ENCODE measurements at places on chromosomes 12 and 14.
A peak's percentile ranks its signal among the peaks of the same experiment; 100 is the strongest.

- DNase-seq = no peak
Observed at GRCh38 chr14:21367582-21368144, 16.2 kb downstream of the SUPT16H start.

- no peak for DNase-seq
Observed at GRCh38 chr12:45619736-45620135, 109.8 kb upstream of the ARID2 start.

DNA sequence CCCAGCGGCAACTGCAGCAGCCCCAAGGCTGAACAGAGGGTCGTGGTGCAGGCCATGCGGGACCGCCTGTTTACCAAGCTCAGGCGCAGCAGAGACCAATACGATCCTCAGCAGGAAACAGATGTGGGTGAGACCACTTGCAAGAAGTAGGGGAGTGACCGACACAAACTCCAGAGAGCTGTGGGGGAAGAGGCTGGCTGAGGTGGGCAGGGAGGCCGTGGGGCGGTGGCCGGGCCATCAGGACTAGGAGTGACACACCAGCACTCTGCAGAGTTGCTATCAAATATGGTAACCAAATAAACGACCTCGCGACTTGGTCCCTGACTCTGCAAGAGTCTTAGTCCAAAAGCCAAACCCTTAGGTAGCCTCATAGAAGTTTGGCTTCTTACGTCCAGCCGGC lies 30.6 kb downstream of the AMN start:
- no peak for DNase-seq

DNA sequence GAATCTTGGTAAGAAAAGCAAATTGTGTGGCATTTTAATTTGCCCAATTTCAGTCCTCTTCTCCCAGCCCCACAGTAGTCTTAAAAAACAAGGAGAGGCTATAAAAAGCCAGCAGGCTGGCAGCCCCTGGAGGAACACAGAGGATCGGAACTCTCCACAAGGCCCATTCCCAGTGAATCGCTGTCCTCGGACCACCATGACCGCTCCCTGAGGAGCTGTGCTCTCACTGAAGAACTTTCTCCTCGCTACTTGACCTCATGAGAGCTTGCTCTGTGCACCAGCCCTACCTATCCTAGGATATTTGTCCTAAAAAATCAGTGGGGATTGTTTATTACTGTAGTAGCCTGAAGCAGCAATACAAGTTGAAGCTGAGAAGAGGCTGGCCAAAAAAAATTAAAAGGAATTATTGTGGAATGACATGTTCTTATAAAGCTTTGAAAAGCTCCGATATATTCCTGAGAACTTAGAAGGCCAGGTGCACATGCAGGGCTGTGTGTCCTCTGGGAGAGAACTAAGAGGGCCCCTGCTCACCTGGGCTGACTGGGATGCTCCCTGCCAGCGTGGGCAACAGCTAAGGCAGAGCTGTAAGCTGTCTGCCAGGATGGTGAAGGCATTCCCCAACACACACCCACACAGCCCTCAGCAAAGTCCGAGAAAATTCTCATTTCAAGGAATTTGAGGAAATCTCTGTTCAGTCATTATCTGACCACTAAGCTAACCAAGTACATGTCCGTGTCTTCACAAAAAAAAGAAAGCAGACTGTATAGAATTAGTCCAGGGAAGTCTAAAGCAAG lies 148.8 kb upstream of the SFSWAP start:
- no peak for DNase-seq

- no peak for DNase-seq
Observed at GRCh38 chr14:62077676-62078261, 315.5 kb downstream of the SNAPC1 start.

- DNase-seq = peak; percentile 32
Observed at GRCh38 chr14:29800961-29801360, 126.7 kb downstream of the PRKD1 start.

- no peak for DNase-seq
Observed at GRCh38 chr12:115541891-115542421, 735.5 kb downstream of the MED13L start.

GRCh38 chr14:100571837-100572236 lies 15.4 kb downstream of the BEGAIN start:
- DNase-seq = no peak

- DNase-seq = no peak
Observed at GRCh38 chr12:22229652-22230279, 104.7 kb downstream of the ST8SIA1 start.

GRCh38 chr14:68140806-68141205 lies 321.2 kb downstream of the RAD51B start:
- DNase-seq = peak; percentile 21

- DNase-seq = no peak
Observed at GRCh38 chr12:121182222-121182893, 27.6 kb upstream of the P2RX4 start.

- peak; percentile 56 for DNase-seq
Observed at GRCh38 chr14:77409131-77409533, 14.2 kb downstream of the NOXRED1 start.

- no peak for DNase-seq
Observed at GRCh38 chr12:9727813-9728212, 5.1 kb downstream of the CLECL1 start.

DNA sequence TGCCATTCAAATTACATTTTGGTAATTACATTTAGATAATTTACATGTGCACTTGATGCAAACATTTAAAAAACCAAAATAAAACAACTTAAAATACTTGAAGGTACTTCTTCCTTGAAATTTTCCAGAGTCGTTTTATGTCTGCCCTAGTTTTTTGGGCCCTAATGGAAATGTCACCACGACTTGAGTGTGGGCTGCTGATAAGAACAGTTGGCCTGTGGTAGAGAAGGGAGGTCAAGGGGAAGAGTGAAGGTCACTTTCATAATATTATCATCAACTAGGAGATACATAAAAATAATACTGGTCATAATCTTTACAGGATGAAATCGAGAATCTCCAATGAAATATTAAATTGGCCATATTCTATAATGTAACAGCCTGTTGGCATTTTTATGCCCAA lies 23.1 kb downstream of the ZDHHC17 start:
- DNase-seq = no peak

GRCh38 chr12:48910196-48910595 lies 15.1 kb downstream of the FKBP11 start:
- DNase-seq = peak; percentile 15

GRCh38 chr14:60773558-60773957 lies 39.0 kb downstream of the MNAT1 start:
- no peak for DNase-seq

DNA sequence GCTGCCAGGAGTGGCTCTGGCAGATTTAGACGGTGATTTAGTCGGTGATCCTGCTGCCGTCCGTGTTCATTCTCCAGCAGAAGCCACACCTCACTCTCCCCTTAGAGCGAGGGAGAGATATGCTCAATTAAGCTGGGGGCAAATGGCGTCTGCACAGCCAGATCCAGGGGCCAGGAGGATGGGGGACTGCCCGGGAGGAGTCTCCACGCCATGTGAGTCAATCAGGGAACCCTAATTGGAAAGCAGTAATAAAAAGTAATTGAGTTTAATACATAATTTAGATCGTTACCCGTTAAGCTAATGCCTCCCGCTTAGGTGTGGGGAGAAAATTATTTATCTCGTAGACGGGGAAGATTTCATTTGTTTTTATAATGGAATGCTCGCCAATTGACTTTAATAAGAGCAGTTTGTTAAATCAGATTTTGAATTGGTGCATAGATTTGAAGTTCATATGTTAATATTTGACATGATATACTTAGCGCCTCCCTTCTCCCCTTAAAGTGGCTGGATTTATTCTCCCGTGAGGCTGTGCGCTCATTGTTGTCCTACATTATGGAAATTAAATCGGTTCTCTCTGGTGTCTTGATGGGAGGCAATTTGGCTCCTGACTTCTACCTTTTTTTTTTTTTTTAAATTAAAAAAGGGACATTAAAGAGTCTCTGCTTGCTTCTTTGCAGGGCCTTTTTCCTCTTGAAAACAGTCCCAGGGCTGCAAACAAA lies 104.9 kb upstream of the C14orf180 start:
- DNase-seq = no peak

DNA sequence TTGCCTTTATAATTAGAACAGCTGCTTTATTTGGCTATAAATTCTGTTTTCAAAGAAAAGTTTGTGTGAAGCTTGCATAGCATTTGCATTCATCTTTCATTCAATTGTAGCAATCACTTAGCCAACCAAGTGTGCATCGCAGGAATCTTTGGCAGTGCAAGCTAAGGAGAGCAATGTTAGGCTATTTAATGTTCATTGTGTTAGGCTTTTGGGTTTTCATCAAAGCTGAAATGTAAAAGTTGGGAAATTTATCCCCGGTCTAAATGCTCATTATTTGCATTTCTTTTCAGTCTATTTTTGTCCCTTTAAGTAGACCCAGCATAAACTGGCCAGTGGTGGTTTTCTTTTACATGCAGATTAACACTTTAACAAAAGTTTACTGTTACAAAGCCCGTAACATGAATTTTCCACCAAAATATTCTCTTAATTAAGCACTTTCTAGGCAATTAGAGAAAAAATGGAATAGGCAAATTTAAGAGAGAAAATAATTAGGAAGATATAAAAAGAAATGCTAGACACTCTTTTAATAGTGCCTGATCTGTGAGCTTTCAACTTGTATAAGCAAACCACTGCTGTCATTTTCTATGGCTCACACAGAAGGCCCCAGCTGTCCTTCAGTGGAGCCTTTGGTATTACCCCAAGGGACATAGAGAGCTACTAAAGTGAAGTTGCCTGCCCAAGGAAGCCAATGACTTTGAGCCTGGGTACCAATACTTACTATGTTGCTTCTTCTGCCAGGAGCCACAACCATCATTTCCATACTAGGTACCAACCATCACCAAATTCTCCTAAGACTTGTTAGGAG lies 898.9 kb upstream of the SEL1L start:
- no peak for DNase-seq

- DNase-seq = no peak
Observed at GRCh38 chr14:36901861-36902260, 240.2 kb downstream of the PAX9 start.

DNA sequence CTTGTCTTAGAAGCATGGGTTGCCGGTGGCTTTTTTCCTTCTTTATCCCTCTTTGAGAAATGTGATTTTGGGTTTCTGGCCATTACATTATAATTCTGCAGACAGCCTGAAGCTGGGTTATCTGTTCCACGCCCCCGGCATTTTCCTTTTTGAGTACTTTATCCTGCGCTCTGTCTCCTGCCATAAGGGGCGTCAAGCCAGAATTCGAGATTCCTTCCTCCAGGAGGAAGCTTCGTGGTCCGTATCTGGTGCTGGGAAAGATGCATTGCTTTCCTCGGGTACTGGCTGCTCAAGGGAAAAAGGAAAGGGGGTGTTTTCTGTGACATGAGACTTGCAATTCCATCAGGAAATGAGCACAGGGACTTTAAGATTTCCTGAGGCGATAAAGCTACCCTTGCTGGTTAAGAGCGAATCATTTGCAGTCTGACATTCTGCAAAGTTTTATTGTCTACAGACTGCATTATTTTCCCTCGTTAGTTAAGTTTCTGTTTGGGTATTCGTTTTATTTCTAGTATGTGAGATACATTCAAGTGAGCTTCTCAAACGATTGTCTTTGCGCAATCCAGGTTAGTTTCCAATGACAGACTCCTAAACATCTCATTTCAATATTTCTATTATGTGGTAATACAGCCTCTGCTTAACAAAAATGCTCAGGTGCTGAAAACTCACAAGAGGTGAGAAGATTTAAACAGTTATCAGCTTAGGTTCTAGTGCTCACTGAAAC lies 694 bp downstream of the AKAP5 start:
- DNase-seq = peak; percentile 80

GRCh38 chr12:108782971-108783370 lies 51.7 kb upstream of the CORO1C start:
- peak; percentile 79 for DNase-seq

DNA sequence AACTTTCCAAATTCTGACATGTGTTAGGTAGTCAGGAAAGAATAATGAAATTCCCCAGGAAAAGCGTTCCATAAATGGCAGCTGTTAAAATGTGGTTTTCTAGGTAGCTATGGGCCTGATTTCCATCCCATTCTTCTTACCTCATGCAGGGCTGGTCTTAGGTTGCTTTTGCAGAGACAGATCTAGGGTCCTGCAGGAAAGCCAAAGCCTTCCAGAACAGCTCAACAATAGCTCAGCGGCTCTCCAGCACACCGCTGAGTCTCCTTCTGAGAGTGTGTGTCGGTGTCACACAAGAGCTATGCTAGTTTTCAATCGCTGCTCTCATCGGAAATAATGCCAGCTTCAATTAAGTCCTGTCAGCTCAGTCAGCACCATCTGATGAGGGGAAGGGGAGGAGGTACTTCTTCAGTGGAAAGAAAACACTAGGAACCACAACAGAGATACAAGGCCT lies 106.7 kb downstream of the TMEM30B start:
- no peak for DNase-seq

DNA sequence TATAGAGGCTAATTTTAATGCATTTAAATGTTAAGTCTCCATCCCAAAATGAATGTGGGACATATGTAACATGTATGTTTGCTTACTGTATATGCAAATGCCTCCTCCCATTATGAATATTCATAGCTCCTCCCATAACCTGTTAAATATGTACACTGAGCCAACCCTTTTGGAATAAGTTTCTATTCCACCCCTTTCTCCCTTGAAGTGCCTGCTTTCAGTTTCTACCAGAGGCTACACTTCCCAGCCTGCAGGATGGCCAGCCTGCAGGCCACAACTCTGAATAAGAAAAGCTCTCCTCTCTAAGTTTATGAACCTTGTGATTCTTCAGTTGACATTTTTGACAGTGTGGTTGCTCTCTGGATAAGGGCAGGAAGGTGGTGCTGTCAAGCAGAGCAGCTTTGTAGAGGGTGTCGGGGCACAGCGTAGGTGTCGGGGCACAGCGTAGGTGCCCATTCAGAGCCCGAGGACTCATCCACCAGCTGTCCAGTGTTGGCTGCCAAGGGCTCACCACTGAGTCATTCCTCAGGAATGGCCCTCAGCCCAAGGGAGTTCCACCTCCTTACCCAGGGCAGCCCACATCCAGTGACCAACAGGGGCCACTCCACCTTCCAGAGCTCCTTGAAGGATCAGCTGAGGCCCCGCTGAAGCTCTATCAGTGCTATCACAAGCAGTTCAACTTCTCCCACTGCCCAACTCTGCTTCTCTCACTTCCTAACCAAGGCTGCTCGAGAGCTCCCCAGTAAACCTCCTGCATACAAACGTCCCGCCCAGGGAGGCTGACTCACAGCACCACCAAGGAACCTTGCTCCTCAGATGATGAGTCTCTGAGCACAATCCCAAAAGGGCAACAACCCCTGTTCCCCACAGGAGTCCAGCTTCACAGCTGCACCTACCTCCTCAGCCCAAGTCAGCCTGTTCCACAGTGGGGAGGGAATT lies 31.4 kb downstream of the VWF start:
- no peak for DNase-seq

DNA sequence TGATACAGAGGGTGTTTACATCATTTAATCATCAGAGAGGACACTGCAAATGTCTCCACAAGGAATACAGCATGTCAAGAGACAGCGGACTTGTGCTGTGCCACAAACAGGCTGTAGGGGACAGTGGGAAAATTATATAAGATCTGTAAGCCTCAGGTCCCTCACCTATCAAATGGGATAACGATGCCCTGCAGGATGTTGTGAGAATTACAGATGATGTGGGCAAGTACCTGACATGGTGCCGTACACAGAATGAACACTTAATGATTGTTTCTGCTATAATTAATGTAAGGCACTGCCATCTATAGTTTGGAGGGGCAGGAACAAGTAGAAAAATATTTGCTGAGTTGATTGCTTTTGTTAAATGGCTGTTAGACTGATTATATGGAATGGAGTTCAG lies 81.9 kb upstream of the GTF2A1 start:
- peak; percentile 94 for DNase-seq

GRCh38 chr12:39431797-39432196 lies 11.1 kb downstream of the KIF21A start:
- peak; percentile 8 for DNase-seq

- DNase-seq = no peak
Observed at GRCh38 chr12:65308601-65309071, 30.2 kb downstream of the MSRB3 start.

- no peak for DNase-seq
Observed at GRCh38 chr14:57052705-57053302, 215.9 kb downstream of the EXOC5 start.

Measured in NCI-H69 (cell line).